ENCODE measurements at places on chromosomes 6 and 20. TPM values are rescaled to one million over a fixed set of nuclear protein-coding genes. Genes with fewer than 3 reads are reported as not detected.
A peak's percentile ranks its signal among the peaks of the same experiment; 100 is the strongest.

DNA sequence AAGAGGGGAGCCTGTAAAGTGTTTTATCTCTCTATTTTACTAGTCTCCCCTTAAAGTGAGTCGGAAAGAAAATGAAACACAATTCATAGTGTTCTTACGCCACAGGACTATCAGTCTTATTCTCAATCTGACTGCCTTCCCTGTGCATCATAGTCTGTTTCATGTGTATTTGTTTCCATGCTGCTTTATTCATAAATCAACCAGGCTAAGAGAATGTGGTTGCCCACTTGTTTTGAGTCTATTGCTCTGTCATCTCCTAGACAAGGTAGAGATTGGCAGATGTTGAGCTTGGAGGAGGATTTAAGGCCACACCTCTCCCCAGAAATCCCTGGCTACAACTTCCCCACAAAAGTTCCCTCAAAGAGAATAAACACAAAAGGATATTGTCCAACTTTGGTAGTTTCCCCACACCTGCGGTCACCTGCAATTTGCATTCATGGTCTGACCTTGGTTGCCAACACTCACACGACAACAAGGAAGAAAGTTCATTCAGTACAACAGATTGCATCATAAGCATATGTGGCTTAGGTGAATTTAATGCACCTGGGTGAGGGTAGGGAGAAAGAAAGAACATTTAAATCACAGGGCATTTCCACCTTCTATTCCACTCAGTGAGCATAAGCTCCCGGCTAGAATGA, 167.1 kb upstream of the FBXL4 start:
- DNase-seq = no peak

- no peak for DNase-seq
Observed at GRCh38 chr6:148616841-148617240, 130.0 kb upstream of the UST start.

DNA sequence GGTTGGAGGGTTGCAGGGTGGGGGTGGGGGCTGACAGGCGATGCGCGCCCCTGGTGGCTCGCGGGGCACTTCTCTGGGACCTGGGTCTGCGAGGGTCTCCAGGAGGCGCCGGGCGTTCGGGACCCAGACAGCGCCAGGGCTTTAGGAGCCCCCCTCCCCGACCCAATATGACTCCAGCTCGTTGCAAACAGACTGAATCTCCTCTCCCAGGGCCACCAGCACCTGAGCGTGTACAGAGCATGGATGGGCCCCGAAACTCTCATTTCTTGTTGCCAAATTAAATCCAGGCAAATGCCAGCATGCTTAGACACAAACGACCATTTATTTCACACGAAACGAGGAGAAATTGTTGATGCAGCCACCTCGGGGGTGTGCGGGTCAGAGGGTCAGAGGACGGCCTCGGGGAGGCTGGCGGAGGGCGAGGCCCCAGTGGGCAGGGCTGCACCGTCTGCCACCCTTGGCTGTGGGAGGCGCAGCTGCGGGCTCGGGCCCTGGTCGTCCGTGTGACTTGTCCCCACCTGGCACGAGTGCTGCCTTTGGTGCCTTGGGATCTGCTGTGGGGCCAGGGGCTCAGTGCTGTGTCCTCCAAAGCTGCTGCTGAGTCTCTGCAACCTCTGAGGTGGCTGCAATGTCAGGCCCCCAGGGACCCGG, 20.9 kb upstream of the GATA5 start:
- DNase-seq = no peak

DNA sequence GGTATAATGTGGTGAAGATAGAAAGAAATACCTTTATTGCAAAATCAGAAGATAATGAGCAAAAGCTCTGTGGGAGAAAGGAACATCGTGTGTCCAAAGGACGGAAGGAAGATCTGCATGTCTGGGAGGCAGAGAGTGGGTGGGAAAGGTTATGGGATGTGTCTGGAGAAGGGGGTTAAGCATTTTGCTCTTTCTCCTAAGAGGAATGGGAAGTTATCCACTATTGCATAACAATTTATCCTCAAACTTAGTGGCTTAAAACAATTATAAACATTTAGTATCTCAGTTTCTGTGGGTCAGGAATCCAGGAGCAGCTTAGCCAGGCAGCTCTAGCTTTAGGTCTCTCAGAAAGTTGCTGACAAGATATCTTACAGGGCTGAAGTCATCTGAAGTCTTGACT, 229.1 kb upstream of the CITED2 start:
- DNase-seq = no peak

Gene MYH7B
- 82.3 TPM for total RNA-seq

- no peak for DNase-seq
Observed at GRCh38 chr20:3233991-3234498, 4.9 kb downstream of the SLC4A11 start.

Gene PKIB
- total RNA-seq = not detected

- DNase-seq = no peak
Observed at GRCh38 chr6:157884756-157885155, 61.7 kb downstream of the SNX9 start.

Gene GPSM3
- 8.5 TPM for total RNA-seq

DNA sequence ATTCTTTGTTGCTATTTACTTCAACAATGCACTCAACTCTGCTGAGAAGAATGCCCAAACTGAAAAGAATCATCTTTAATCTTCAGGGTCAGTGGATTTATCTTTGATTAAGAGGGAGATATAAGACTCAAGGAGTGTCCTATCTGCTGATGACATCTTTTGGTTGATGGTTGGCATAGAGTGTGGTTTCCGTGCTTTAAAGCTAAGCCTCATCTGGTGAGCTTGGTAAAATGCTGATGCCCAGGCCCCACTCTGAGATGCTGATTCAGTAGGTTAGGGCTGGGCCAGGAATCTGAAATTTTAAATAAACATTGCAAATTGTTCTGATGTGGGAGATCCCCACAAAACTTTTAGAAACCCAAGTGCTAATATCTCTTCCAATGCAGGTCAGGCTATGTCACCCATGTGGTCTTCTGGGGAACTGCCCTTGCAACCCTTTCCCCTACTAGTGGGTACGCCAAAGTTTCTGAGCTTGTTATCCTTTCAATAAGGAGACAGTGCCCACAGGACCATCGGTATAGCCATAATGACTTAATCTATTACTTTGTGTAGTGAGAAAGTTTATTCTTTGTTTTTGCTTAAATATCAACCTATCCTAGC, 68.5 kb upstream of the ARMH2 start:
- DNase-seq = no peak

- DNase-seq = peak; percentile 36
Observed at GRCh38 chr20:11001764-11002540, 328.2 kb upstream of the JAG1 start.

DNA sequence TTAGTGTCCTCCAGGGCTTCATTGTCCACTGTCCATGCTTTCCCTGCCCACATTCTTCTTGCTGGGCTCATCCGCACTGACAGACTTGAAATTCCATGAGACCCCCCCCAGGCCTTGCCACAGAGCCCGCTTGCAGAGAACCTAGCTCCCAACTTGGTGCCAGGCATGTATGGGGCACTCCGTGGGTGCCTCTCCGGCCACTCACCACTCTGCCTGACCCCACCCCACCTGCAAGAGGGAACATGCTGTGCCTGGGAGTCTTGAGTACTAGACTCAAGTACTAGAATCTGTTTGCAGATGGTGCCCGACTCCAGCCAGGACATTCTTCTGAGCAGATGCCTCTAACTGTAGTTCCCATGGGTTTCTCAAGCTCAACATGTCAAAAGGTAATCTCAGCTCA, 47.9 kb downstream of the TRERF1 start:
- DNase-seq = no peak

DNA sequence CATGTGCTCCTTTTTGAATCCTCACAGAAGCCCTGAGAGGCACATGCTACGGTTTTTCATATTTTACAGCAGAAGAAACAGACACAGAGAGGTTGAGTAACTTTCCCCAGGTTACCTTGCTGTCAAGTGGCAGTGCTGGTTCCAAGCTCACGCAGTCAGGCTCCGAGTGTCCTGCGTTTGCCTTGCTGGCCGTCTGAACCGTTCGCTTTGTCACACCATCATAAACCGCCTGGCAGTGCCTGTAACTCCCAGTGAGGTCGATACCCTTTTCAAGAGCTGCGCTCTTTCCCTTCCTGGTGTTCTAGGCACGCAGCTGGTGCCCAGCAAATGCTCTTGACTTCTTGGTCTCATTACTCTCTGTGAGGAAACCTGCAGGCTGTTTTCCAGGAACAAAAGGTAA, 31.3 kb upstream of the KCNG1 start:
- no peak for DNase-seq

Gene ISM1
- total RNA-seq = 2.2 TPM

- peak; percentile 24 for DNase-seq
Observed at GRCh38 chr20:41057999-41058673, 29.5 kb downstream of the TOP1 start.

GRCh38 chr6:139151425-139152087, 16.7 kb downstream of the HECA start:
- DNase-seq = no peak

DNA sequence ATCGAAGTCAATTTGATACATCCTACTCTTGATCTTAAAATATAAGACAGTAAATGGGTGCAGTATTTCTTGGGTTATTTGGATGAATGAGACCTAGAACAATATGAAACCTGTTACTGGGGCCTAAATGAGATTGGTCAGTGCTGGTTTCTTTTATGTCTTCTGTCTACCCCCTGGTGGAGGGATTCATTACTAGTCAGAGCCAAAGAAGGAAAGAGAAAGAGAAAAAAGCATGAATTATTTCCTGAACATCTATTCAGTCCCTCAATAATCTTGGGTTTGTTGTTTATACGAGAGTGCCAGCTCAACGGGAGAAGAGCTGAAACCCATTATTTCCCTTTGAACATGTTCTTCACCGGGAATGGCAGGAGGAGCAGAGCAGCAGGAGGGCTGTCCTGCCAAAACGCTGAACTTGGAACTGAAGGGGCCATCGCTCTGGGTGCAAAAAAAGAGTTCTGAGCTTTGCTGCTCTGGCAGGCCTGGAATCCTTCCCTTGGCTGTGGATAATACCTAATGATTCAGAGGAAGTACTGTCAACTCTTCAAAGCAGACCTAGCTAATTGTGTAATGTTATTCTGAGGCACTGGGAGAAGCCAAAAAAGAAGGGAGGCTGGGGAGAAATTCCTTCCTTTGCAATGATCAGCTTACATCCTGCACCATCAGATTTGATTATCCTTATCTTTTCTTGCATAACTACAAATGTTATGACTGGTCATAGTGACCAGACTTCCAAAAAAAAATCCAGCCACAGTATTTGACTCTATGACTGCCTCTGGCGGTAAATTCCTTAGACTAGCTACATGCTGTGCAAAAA, 72.0 kb downstream of the BLOC1S5 start:
- DNase-seq = peak; percentile 53

DNA sequence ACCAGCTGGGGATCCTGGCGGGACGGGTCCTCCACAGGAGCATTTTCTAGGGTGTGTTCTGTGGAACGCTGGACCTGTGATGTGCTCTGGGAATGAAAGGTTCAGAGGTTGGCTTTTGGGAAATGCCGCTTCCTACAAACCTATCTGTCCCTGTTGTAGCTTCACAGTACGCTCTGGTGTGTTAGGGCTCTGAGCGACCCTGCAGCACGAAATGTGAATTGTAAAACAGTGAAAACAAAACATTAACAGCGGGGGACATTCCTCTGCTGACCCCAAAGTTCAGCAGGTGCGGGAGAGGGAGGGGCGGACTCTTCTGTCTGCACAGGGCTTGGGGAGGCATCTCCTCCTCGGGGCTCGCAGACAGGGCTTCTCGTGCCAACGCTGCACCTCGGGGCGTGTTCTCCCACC, 155.9 kb downstream of the NRN1 start:
- DNase-seq = no peak

- no peak for DNase-seq
Observed at GRCh38 chr6:109834131-109834530, 143.0 kb downstream of the FIG4 start.

Gene C6orf15
- total RNA-seq = not detected

Gene ATXN1
- total RNA-seq = 34.6 TPM

DNA sequence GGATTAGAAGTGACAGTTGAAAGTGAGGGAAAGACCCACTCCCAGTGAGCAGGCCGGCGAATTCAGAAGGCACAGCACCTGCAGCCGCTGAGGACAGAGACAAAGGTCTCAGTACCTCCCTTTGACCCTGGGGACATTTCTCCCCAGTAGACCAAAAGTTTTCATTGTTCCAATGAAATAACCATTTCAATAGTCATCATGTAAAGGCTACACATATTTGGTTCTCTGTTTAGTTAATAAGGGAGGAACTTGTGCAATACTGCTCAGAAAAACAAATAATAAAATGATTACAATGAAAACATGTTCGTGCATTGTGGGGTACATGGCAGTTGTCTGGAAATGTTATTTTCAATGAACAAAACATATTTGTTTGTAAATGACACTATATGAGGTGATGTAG, 52.5 kb downstream of the EDN1 start:
- DNase-seq = no peak

GRCh38 chr6:153984811-153985210, 54.2 kb upstream of the OPRM1 start:
- no peak for DNase-seq

GRCh38 chr6:17388365-17388764, 5.0 kb upstream of the CAP2 start:
- DNase-seq = no peak

Gene TREML1
- not detected for total RNA-seq

- no peak for DNase-seq
Observed at GRCh38 chr20:54661880-54662465, 186.6 kb downstream of the DOK5 start.

- no peak for DNase-seq
Observed at GRCh38 chr20:50472693-50473664, 37.2 kb upstream of the PTPN1 start.

Gene ARFGEF2
- total RNA-seq = 36.4 TPM

Gene TPX2
- 2.0 TPM for total RNA-seq

- DNase-seq = no peak
Observed at GRCh38 chr6:145244349-145245100, 490.8 kb downstream of the EPM2A start.

- no peak for DNase-seq
Observed at GRCh38 chr6:143585241-143585640, 73.7 kb upstream of the FUCA2 start.

Gene COX4I2
- total RNA-seq = 11.4 TPM

DNA sequence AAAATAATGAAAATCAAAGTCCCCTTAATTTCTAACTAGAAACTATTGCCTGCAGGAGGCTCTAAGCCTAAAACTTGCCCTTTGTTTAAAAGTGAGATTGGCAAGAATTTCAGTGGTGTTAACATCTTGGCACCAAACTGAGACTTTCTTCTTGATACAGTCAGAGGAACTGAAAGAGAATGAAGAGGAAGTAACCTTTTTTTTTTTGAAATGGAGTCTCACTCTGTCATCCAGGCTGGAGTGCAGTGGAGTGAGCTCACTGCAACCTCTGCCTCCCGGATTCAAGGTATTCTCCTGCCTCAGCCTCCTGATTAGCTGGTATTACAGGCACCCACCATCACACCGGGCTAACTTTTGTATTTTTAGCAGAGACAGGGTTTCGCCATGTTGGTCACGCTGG, 3.6 kb downstream of the DOP1A start:
- DNase-seq = no peak

GRCh38 chr6:7901780-7902179, 8.8 kb downstream of the TXNDC5 start:
- DNase-seq = no peak
